ENCODE measurements at places on chromosomes 1 and 21. TPM values are rescaled to one million over a fixed set of nuclear protein-coding genes. Genes with fewer than 3 reads are reported as not detected.

The NBPF10 gene
- 2.0 TPM for total RNA-seq

The KMO gene
- not detected for total RNA-seq

The DPH5 gene
- total RNA-seq: 28.2 TPM

The RGS18 gene
- total RNA-seq: 0.79 TPM

DNA sequence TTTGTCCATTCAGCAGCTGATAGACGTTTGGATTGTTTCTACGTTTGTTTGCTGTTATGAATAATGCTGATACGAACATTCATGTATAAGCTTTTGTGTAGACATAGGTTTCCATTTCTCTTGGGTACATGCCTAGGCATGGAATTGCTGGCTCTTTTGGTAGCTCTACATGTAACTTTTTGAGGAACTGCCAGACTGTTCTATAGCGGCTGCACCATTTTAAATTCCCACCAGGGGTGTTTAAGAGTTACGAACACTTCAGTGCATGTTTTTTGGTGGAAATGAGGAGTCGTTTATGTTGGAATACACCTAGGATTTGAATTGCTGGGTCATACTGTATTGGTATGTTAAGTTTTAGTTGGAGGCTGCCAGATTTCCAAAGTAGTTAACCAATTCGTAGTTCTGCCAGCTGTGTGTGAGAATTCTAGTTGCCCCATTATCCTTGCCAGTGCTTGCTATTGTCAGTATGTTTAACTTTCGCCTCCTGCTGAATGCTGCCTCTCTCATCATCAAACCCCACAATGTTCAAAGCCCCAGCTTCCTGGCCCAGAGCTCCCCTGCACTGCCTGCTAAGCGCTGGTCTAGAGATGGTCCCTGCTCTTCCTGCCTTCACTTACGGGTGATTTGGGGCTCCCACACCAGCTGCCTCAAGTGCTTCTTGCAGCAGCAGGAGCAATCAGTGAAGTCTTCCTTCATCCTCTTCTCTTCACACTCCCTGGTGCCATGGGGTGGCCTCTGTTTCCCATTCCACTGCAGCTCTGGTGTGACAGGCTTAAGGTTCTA is 81.0 kb downstream of the MAN1C1 start:
- peaks cover 14% of the 10 kb centered on the region for H3K4me1 ChIP-seq
- peaks cover 50% of the 10 kb centered on the region for H3K27me3 ChIP-seq
- no peaks in the 10 kb centered on the region for H3K36me3 ChIP-seq
- no peak for DNase-seq

DNA sequence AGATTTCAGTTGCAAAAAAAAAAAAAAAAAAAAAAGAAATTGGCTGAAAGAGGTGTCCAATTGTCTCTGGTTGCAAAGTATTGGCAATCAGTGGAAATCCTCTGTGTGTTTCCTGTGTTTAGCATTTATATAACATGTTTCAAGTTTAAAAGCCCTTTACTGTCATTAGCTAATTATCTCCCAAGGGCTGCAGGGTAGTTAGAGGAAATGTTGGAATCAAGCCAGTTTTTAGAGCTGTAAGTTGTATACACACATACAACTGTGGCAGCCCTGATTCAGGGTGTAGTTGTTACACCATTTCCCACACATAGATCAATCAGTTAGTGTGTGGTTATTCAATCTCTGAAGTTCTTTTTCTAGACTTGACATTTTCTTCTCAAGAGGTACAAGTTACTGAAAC is 8.9 kb upstream of the ZNF326 start:
- no peaks in the 10 kb centered on the region for H3K36me3 ChIP-seq
- peaks cover 21% of the 10 kb centered on the region for H3K27me3 ChIP-seq
- DNase-seq: no peak

DNA sequence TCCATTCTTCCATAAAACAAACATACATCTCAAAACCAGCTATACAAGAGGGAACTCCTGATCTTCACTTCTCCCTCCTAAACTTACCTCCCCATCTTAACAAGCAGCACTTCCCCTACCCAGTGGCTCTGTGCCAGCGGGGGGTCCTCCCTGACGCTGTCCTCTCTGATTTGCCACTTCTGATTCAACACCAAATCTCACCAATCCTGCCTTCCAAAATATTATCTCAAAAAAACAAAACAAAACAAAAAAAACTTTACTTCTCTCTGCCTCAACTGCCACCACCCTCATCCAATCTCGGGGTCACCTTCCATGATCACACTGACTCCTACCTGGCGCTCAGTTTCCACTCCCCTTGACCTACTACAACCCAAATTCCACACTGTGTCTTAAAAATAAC is 72.8 kb downstream of the SLC45A1 start:
- no peak for DNase-seq
- H3K27me3 ChIP-seq: no peaks in the 10 kb centered on the region
- no peak overlapping the region for H3K4me3 ChIP-seq

DNA sequence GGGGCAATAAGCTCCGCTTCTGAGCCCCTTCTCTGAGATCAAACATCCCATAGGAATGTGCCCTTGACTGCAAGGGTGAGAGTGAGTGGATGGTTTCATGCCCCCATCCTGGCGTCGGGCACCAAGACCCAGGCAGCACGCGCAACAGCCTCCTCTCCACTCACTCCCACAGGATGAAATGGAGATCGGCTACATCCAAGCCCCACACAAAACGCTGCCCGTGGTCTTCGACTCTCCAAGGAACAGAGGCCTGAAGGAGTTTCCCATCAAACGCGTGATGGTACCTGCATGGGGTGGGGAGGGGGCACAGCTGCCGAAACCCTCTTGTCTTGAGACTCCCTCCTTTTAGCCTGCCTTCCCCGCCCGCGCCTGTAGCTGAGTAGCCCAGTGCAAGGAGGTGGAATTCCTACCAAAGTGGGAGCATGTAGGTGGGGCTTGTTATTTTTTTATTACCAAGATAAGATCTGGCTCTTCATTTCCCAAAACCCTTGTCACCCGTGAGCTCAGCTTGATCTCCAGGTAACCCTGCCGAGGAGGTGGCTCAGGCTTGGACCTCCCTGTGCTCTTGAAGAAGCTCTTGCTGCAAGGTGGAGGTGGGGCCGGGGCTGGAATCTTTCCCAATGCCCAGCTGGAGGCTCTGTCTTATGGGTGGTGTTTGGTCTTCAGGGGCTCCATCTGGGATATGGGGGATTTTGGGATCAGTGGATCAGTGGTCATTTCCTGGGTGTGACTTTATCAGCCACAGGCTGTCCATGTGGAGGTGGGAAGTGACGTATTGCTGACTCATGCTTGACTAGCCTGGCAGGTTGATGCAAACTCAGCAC is 24.0 kb upstream of the PADI6 start:
- H3K4me3 ChIP-seq: no peak overlapping the region
- H3K27me3 ChIP-seq: no peaks in the 10 kb centered on the region
- H3K36me3 ChIP-seq: no peaks in the 10 kb centered on the region
- H3K27ac ChIP-seq: no peak overlapping the region
